ENCODE measurements at places on chromosomes 3 and 15.

DNA sequence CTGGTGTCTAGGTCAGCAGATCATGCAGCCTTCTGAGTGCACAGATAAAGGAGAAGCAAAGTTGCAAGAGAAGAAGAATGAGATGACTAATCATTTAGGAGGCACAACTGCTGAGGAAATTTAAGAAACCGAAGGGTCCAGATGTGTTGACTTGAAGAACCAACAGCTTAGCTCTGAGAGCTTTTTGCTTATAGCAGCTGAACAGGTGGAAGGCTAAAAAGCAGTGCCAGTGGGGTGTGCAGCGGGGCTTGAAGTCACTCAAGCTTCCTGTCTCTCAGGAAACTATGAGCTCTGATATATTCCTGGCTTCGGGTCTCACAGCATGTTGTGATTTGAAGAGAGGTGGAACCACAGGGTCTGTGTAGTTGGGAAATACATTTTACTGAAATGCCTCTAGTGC, 305.7 kb downstream of the RYR3 start:
- no peak for DNase-seq

- no peak for DNase-seq
Observed at GRCh38 chr15:59736181-59736580, 47.1 kb upstream of the BNIP2 start.

GRCh38 chr3:126888186-126888760, 94.6 kb upstream of the PLXNA1 start:
- no peak for DNase-seq

GRCh38 chr15:69914040-69914439, 183.7 kb downstream of the TLE3 start:
- DNase-seq, result no peak

DNA sequence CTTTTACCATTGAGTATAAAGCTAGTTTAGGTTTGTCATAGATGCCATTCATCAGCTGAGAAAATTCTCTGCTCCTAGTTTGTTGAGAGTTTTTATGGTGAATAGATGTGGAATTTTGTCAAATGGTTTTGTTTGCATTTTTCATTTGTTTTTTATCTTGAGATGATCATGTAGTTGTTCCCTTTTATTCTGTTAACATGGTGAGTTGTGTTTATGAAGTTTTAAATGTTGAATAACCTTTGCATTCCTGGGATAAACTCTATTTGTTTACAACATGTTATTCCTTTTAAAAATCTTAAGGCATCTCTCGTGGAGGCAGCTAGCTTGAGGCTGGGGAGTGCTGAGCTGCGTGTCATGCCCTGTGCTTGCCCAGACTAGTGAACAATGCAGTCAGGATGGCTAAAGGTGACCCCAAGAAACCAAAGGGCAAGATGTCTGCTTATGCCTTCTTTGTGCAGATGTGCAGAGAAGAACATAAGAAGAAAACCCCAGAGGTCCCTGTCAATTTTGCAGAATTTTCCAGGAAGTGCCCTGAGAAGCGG, 48.5 kb downstream of the ANAPC13 start:
- no peak for DNase-seq

DNA sequence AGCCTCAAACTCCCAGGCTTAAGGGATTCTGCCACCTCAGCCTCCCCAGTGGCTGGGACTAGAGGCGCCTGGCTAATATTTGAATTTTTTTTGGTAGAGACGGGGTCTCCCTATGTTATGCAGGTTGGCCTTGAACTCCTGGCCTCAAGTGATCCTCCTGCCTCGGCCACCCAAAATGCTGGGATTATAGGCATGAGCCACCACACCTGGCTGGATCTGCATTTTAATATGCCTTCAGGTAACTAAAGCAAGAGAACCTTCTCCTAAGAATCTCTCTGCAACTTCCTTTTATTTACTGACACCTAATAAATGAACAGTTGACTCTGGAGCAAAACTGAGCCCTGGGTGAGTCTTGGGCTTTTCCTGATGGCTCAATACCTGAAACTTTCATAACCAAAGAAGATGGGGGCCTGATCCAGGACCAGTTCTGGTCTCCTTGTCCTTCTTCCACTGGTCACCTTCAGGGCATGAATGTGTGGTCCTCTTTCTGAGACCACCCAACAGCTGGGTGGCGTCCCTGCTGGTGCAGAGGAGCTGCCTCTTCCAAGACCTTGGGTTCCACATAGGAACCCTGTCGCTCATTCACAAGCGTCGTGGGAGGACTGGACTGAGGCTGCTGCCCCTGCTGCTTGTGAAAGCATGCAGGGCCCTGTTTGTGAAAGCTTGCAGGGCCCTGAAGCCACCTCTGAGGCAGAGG, 28.2 kb downstream of the CCR9 start:
- no peak for DNase-seq

- no peak for DNase-seq
Observed at GRCh38 chr3:72150634-72151412, 365.9 kb upstream of the PROK2 start.

- no peak for DNase-seq
Observed at GRCh38 chr3:1700650-1701049, 398.0 kb upstream of the CNTN4 start.

DNA sequence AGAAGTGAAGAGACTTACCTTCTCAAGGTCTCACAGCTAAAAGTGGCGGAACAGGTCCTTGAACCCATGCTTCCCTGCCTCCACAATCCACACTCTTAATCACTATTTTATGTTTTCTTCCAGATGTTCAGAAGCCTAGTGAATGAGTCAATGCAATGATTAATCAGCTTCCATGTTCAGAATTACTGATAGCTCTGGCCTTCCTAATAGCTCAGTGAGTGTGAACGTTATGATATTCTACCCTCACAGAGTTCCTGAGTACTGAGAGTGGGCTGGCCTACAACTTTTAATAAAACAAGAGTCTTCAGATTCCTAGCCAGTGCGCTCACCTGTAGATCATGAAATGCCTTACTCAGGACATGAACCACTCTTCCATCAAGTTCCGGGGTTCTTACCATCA, 443.0 kb upstream of the ADAMTS9 start:
- no peak for DNase-seq

DNA sequence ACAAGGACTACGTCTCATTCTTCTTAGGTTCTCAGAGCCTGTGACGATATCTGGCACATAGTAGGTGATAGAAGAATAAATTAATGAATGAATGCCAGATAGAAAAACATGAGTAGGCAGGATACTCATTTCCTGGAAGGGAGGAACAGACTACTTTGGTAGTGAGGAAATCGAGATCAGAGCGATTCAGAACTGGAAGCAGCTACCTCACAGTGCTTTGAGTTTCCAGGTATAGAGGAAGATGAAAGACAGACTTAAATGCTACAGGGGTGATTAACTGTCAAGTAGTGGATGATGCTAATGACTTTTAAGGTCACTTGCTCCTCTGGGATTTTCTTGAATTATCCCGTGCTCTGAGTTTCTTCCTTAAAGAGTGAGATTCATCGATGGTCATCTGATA, 951.5 kb upstream of the CFAP20DC start:
- no peak for DNase-seq

DNA sequence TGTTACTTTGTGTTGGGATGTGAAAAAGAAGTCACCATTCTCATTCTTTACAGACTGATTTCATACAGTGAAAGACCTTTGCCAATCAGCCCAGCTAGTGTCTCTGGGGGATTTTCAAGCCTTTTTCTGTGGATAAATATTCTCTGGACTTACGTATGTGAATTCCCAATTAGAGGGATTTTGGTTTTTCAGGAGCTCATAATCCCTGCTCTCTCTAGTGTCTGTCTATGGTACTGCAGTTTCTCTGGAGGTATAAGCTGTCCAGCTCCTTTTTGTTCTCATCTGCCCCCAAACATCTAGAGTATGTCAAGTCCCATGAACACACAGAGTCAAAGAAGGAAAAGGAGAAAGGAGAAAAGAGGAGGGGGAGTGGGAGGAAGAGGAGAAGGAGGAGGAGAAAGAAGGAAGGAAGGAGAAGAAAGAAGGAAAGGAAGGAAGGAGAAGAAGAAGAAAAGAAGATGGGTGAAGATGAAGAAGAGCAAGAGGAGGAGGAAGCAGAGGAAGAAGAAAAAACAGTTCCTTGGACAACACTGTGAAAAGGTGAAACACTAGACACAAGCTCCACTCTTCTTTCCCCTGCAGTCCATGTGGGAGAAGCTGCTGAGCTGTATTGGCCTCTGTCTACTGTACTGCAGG, 218.6 kb downstream of the GREM1 start:
- DNase-seq, result no peak
